ENCODE measurements at places on chromosomes 12 and 14.

- DNase-seq, result no peak
Observed at GRCh38 chr12:28507033-28507432, 316.8 kb downstream of the CCDC91 start.

- peak; percentile 92 for DNase-seq
Observed at GRCh38 chr12:39103552-39104165, 198.3 kb upstream of the CPNE8 start.

DNA sequence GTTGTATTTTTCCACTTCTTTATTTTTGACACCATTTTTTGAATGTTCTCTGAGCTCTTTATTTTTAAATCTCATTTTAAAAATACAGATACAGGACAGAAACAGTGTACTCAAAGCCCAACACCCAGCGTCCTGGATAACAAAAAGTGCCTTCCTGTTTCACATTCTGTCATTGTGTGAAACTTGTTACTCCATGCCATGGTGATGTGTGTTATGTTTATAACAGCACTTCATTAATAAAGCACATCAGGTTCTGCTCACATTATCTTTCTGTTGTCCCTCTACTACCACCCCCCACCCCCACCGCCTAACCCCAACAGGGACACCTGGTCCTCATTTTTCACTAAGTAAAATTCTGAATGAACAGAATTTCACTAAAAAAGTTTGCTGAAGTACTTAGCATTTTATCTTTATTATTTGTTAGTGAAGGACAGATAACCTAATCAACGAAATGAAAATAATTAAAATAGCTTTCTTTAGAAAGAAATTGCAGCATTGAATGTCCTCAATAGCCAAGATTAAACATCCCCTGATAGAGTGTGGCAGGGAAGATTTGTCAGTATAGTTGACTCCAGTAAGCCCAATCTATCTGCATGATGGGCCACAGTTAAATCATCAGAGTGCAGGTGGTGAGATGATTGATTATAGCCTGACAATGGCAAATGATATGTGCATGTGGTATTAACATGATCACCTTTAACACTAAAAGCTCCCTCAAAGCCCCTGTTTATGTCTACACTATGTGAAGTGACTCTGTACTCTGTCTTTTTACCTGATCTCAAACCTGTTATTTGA is 153.9 kb downstream of the ACSS3 start:
- DNase-seq, result peak; percentile 56

DNA sequence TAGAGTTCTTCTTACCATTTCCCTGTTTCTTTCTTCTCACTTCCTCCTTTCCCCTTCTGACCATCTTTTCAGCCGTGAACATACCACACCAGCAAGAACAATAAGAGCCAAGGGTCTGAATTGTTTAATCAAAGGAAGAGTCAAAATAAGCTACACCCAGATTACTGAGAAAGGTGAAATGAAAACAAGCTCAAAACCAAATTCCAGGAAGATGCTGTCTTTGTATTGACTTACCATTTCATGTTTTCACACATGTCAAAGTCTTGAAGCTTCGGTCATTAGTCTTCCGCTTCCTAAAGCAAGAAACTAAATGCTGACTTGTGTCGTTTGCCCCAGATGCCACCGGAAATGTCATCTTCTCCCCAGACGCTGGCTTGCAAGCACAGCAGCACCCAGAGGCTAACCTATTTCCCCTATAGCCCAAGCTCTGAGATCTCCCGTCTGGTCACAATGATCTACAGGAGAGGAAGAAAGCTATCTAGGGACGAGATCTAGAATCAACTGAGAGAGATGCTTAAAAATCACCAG is 136.5 kb upstream of the AMIGO2 start:
- DNase-seq, result no peak

DNA sequence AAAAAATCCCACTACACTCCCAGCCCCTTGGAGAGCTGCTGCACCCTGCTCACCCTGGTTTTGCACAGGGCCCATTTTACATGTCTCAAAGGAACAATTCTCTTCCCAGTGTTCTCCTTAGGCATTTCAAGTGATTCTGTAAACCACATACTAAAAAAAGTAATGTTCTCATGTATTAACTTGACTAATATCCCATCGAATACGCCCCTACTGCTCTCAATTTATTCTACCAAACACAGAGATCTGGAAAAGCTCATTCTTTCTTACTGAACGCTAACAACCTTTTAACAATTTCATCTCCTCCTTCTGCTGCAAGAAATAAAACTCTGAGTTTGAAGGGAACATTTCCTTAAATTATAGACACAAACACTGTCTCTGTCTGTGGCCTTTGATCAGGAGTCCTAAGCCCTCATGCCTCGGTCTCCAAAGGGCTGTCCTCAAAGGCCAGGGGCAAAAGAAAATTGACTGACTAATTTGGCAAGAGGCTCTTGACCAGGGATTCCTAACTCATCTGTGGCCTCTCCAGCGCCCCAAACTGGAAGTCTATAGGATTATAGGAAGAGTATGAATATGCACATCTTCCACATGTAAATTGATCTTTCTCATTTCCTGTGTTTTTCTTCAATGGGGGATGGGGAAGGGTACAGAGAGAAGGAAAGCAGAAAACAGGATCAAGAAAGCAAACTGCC is 17.1 kb upstream of the TSPAN11 start:
- DNase-seq, result no peak

GRCh38 chr12:50026691-50027090 is 1.4 kb upstream of the RACGAP1 start:
- DNase-seq, result no peak

DNA sequence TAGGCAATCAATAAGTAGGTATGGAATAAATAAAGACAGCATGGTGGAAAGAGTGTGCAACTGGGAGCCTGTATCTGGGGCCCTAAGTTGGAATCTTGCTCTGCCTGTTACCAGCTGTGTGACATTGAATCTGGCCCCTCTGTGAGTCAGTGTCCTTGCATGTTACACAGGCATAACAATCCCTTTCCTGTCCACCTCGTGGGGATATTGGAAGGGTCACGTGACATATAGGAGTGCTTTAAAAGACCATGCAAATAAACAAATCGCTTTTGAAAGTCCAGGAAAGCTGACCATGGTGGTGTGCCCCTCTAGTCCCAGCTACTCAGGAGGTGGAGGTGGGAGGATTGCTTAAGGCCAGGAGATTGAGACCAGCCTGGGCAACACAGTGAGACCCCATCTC is 51.1 kb upstream of the VRK1 start:
- peak; percentile 5 for DNase-seq

DNA sequence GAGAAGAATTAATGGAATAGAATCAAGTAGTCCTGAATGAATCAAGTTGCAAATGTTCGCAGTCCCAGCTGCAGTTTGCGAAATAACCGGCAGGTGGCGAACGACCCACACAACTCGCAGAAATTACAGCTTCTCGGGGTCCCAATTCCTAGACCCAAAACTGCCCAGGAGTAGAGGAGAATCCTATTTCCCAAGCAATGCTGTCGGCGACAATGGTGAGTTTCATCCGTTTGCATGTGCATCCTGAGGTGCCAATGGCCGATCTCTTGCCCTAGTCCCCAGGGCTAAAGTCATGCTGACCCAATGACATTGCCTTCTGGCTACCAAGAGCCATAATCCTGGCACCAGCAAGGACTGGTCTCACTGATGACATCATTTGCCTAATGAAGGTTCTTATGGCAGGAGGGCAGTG is 8.5 kb upstream of the ASCL1 start:
- DNase-seq, result peak; percentile 92

- DNase-seq, result peak; percentile 85
Observed at GRCh38 chr12:67426067-67426466, 156.9 kb downstream of the CAND1 start.

DNA sequence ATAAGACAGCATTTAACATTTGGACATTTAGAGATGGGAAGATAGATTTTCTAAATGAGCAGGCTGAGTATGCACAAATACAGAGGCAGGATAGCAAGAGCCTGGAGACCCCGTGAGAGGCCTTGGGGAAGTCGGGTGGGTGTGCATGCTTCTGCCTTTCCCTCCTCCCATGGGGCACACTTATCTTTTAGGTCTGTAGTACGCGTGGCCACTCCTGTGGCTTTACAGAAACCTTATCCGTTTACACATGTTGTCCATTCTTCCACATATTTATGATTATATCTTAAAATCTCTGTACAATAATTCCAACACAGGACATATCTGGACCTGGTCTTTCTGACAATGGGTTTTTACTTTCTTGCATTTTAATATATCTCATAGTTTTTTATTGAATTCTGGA is 33.6 kb downstream of the GYS2 start:
- no peak for DNase-seq

GRCh38 chr12:99035803-99036202 is 390.7 kb downstream of the APAF1 start:
- DNase-seq, result no peak

- DNase-seq, result no peak
Observed at GRCh38 chr14:89205137-89205740, 211.8 kb downstream of the FOXN3 start.

DNA sequence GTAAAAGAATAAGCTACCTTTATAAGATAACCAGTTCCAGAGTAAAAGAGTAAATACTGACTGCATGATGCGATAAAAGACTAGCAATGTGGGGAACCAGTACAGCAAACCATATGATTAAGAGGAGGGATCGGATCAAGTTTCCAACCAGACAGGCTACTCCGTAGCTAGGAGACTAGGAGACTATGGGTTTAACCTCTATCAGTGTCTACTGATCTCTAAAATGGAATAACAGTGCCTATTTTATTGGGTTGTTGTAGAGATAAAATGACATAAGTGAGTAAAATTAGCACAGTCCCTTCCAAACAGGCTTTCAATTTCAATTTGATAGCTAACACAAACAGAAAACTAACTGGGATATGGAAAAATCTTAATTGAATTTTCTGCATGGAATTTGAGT is 76.0 kb downstream of the PAWR start:
- DNase-seq, result no peak

DNA sequence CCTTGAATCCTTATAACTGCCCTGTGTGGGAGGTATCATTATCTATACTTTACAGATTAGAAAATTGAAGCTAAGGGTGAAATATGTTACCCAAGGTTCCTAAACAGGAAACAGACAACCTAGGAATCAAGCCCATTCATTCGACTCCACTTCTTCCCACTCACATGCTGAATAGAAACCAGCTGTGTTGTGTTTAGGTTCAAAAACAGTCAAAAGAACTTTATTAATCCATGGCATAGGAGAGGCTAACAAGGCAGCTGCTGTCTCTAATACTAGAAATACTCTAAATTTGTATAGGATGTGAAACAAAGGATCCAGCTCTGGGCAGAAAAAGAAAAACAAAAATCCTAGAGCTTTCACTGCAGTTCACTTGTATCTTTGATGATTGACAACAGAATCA is 9.9 kb downstream of the AMDHD1 start:
- no peak for DNase-seq

- DNase-seq, result no peak
Observed at GRCh38 chr14:94171208-94171607, 2.9 kb upstream of the PPP4R4 start.

DNA sequence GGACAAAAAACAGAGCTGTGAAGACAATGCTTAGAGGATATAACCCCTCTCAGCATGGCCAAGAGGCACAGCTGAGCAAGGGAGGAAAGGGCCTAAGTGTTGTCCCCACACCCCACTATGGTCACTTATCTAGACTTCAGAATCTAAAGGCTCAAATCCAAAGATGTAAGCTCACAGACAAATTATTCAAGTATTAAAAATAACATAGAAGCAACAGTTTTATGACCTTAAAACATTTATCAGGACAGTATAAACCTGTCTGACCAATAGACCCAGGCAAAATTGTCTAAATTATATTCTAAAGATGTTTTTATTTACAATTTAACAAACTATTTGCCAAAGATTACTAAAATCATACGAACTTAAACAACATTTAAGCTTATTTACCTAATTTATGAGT is 28.1 kb upstream of the PRICKLE1 start:
- peak; percentile 55 for DNase-seq

DNA sequence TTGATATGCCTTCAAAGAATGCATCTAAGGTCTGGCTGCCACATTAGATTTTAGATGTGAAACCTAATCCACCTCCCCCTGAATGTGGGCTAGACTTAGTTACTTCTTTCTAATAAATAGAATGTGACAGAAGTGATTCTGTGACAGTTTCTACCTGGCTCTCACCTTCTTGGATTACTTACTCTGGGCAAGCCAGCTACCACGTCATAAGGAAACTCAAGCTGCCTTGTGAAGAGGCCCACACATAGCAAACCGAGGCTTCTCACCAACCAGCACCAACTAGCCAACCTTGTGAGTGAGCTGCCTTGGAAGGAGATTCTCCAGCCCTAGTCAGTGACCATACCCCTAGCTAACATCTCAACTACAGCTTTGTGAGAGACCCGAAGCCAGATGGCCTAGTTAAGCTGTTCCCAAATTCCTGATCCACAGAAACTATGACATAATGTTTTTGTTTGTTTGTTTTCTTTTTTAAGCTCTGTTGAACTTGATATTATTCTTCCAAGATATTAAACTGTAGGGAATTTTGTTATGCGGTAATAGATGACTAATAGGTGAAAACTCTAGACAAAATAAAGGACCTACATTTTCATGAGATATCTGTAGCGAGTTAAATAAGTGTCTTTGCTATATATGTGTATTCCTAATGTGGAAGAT is 6.2 kb downstream of the GPR19 start:
- no peak for DNase-seq
